ENCODE measurements at places on chromosomes 2 and 18.

GRCh38 chr2:105721991-105722511, 22.7 kb upstream of the NCK2 start:
- no peak overlapping the region for H3K4me3 ChIP-seq
- H3K36me3 ChIP-seq, result no peaks in the 10 kb centered on the region
- DNase-seq, result no peak
- H3K4me1 ChIP-seq, result no peaks in the 10 kb centered on the region
- no peak overlapping the region for H3K27ac ChIP-seq

DNA sequence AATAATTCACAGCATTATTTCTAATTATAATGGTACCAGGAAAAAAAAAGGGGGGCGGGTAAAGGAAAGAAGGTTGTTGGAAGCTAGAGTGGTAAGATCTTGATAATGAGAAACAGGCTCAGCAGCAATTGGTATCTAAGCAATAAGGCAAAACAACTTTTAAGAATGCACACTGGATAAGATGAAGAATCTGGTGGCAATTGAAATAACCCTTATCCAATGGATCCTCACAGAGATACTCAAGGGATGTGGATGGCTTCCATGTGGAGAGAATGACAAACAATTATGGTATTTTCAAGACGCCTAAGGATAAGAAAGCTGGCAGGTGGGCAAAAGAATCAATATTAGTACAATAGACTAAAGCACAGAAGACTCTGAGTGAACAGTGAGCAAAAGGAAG, 153.6 kb downstream of the UPP2 start:
- DNase-seq, result no peak
- no peaks in the 10 kb centered on the region for H3K27me3 ChIP-seq
- no peak overlapping the region for H3K27ac ChIP-seq

DNA sequence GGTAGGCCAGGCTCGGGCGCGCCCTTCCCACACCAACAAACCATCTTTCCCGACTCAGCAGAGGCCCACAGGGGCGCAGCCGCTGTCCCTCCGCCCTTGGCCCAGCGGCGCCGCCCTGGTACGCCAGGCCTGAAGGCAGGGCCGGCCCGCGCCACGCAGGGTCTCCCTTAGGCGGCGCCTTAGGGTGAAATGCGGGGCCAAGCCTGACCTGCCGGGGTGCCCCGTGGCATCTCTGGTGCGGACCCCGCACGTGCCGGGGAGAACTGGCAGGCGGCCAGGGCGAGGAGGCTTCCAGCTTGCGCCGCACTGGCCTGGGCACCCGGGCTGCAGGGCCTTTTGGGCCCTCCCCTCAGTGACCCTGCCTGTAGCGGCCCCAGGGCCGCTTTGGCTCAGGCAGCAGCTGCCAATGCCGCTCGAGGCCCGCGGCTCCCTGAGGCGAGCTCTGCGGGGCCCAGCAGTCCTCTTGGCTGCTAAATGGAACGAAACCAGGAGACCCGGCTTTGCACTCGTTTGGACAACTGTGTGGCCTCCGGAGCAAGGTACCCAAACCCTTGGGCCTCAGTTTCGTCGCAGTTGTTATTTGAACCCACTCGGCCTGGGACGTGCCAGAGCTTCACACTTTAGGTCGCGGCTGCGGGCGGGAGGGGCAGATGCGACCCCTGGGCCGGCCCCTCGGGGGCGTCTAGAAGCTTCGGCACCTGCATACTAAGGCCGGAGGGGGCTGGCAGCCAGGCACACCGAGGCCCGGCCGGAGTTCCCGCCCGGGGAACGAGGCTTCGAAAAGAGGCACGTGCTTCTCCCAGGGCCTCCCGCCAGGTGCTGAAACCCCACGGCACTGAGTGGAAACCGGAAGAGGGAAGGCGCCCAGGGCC, 8.5 kb downstream of the OTX1 start:
- DNase-seq, result no peak
- no peaks in the 10 kb centered on the region for H3K36me3 ChIP-seq
- peak overlapping the region; percentile 18 for H3K4me3 ChIP-seq
- H3K27me3 ChIP-seq, result peaks cover 64% of the 10 kb centered on the region
- no peak overlapping the region for H3K27ac ChIP-seq
- peaks cover 45% of the 10 kb centered on the region for H3K4me1 ChIP-seq

GRCh38 chr2:63840081-63840784, 1.5 kb upstream of the UGP2 start:
- peak; percentile 1 for DNase-seq
- no peaks in the 10 kb centered on the region for H3K27me3 ChIP-seq
- H3K4me3 ChIP-seq, result peak overlapping the region; percentile 98
- no peaks in the 10 kb centered on the region for H3K36me3 ChIP-seq
- H3K27ac ChIP-seq, result peak overlapping the region; percentile 89

GRCh38 chr2:238743243-238744065, 104.4 kb upstream of the TWIST2 start:
- no peaks in the 10 kb centered on the region for H3K27me3 ChIP-seq
- H3K36me3 ChIP-seq, result no peaks in the 10 kb centered on the region
- H3K27ac ChIP-seq, result no peak overlapping the region
- DNase-seq, result no peak
- no peak overlapping the region for H3K4me3 ChIP-seq
